SIG-M5 (cell line): ENCODE measurements at places on chromosomes 7 and 10.

- DNase-seq, result no peak
Observed at GRCh38 chr7:70193514-70193913, 595.2 kb downstream of the AUTS2 start.

DNA sequence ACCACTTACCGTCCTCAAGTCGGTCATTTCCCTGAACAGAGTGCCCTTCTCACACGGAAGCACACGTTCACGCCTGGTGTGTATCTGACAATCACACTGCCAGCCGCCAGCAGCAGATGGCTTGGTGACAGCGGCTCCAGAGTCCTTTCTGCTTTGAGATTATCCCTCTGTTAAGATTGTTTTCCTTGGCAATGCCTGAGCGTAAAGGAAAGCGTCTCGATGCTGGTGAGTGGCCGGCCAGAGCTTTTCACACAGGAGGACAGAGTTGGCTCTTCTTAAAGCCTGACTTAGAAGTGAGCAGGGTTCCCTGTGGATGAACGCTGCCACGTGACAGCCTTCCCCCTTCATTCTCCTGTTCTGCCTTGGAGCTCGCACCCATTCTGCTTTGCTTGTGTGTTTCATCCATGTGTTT lies 22.1 kb upstream of the PRKAR1B start:
- no peak for DNase-seq

DNA sequence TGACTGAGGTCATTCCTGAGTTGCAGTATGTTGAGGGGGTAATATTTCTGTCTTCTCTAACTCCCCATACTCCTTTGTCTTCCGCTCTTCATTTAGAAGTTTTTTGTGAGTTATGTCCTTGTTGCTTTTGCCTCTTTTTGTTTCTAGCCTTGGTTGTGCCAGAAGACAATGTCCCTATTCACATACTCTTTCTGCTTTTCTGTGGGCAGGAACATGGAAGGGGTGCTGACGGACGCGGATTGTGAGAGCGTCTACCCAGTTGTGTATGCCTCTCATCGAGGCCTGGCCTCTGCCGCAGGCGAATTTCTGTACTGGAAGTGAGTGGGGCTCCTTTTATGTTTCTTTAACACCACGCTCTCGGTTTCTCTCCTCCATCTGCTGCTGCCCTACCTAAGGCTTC lies 20.5 kb downstream of the STAG3 start:
- no peak for DNase-seq

DNA sequence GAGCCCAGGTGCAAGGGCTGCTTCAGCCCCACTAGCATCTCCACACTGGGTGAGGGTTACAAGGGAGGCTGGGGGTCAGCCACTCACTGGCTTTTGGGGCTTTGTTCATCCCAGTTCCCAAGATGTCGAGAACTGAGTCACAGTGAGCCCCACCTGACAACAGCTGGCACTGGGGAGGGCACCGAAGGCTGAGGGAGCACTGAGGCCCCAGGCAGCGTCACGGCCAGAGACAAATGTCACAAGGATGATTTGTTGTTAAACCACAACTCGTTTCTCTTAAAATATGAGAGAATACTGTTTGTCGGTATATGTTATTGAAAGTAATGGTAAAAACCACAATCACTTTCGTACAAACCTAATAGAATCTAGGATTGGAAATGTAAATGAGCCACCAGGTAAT lies 219.9 kb downstream of the CELF2 start:
- no peak for DNase-seq

GRCh38 chr10:46555713-46556514 lies 544 bp downstream of the GPRIN2 start:
- DNase-seq, result no peak

GRCh38 chr10:8187171-8187666 lies 132.7 kb downstream of the GATA3 start:
- no peak for DNase-seq

DNA sequence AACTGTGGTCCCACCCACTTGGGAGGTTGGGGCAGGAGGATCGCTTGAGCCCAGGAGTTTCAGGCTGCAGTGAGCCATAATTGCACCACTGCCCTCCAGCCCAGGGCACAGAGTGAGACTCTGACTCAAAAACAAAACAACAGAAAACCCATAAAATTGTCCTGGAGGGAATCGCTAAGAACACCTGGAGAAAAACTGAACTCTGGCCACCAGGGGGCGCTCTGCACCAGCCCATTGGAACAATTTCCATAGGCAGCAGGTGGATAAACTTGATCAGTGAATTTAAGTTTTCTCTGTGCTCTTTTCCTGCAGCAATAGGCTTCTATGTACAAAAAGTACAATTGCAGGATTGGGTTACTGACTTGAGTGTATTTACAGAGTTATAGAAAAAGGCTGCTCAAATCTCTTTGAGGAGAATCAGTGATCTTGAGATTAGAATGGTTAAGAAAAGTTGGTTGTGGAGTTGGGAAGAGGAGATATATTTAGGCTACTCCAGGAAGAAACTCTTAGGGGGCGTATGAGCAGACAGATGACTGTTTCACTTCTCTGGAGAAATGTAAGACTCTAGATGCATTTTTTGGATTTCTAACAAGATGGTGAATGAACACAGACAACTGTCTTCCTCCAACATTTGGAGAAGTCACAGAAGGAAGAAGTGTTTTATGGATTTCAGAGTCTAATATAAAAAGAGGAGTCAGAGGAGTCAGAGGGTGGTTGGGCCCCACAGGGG lies 274.9 kb upstream of the GALNT17 start:
- no peak for DNase-seq

DNA sequence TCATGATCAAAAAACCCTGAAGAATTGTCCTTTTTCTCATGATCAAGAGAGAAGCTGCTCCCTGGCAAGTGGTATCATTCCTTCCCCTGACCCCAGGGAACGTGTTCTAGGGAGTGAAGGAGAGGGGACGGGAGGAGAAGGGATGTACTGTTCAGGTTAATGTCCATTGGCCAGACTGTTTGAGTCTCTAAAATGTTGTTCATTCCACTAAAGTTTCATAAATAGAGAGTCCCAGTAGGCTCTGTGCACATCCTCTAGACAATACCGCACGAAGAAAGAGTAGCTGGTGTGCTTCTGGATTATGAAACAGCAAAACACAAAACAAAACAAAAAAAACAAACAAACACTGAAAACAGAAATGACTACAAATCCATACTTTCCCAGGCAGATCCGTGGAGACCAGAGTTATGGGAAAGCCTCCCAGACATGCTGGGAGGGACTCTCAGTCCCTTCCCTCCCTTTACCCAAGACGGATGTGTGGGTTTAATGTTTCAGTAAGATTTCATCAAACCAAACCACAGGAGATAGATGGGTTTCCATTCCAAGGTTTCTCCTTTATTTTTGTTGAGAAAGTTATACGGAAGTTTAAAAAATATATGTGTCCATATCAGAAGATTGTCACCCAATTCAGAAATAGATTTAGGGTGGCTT lies 66.5 kb upstream of the TNS3 start:
- no peak for DNase-seq

DNA sequence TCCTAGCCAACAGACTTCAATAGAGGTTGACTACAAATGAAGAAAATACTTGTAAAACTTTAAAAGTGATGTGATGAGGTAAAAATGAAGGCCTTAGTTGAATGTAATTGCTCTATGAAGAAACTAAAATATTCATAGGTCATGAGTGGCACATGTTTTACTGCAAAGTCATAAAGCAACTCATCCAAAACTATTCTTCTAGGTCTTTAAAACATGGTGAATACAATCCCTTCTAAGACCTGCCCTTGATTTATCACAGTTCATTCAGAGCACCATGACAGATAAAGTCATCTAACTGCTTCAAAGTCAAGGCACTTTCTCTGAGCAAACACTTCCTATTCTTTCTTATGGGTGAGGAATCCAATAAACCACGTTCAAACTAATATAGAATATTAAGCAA lies 713.5 kb downstream of the SORCS1 start:
- DNase-seq, result no peak

GRCh38 chr10:72044417-72045041 lies 43.8 kb downstream of the SPOCK2 start:
- DNase-seq, result no peak

DNA sequence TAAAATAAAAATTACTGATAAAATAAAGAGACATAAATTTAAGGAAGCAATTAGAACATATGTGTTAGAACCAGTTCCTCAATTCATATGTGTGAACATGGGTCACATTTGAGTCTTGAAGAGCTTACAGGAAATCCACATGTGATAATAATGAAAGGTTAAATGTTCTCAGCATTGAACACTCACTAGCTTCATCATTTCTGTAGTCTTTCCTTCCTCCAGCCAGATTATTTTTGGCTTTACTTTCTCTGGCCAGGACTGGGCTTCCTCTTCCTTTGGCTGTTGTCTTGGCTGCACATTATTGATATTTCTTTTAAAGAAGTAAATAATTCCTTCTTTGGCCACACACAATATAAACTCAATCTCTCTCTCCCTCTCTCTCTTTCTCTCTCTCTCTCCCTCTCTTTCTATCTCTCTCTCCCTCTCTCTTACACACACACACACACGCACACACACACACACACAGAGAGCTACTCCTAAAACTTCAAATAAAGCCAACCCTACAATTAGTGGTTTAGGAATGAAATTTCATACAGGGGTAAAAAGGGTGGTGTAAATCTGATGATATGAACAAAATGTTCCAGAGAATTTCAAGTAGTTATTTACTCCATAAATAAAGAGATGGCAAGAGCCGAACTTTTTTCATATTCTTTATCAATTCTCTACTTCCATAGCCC lies 171.2 kb downstream of the REEP3 start:
- DNase-seq, result no peak

GRCh38 chr10:133154996-133155778 lies 4.8 kb upstream of the KNDC1 start:
- DNase-seq, result no peak

DNA sequence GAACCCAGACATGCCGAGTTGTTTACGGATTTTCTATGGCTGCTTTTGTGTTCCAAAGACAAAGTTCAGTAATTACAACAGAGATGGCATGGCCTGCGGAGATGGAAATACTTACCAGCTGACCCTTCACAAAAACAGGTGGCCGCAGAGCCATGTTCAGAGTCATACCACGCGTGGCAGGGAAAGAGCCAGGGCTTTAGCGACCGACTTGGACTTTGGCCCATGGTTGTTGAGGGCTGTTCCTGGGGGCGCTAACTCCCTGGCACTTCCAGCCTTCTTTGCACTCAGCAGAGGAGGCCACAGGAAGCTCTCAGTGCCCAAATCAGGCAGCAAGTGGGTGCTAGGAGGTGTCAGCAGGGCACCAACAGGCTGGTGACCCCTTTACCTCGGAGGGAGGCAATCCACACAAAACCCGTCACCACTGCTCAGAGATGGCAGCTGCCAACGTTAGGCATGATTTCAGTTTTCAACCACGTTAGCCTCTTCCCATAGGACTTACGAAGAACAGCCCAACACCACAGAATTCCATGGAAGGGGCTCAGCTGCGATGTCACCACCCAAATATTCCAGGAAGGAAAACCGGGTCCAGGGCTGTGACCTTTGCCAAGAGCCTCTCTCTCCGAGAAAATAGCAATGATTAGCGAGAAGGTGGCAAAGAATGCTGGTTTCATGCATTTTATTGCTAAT lies 21.4 kb upstream of the CNPY1 start:
- DNase-seq, result no peak

- DNase-seq, result no peak
Observed at GRCh38 chr7:17105701-17106100, 192.8 kb upstream of the AHR start.

DNA sequence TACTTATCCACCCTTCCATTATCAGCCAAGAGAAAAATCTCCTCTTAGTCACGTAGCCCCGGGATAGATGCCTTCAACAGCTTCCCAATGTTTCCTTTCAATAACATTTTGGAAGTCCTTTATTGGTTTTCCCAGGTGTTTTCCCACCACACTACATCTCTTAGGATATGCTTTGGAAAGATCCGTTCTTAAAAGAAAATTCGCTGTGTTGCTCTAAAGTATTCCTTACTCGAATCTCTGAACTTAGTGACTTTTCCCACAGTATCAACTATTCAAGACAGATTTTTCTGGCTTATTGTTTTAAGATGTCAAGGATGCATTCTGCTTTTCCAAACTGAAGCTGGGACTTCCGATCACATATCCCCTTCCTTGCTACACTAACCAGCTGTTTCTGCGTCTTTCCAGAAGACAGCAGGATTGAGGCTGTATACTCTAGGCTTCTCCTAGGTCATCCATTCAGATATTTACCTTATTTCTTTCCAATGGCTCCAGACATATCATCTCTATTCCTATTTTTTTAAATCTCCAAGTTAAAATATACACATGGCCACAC lies 36.5 kb upstream of the SVIL start:
- DNase-seq, result no peak

DNA sequence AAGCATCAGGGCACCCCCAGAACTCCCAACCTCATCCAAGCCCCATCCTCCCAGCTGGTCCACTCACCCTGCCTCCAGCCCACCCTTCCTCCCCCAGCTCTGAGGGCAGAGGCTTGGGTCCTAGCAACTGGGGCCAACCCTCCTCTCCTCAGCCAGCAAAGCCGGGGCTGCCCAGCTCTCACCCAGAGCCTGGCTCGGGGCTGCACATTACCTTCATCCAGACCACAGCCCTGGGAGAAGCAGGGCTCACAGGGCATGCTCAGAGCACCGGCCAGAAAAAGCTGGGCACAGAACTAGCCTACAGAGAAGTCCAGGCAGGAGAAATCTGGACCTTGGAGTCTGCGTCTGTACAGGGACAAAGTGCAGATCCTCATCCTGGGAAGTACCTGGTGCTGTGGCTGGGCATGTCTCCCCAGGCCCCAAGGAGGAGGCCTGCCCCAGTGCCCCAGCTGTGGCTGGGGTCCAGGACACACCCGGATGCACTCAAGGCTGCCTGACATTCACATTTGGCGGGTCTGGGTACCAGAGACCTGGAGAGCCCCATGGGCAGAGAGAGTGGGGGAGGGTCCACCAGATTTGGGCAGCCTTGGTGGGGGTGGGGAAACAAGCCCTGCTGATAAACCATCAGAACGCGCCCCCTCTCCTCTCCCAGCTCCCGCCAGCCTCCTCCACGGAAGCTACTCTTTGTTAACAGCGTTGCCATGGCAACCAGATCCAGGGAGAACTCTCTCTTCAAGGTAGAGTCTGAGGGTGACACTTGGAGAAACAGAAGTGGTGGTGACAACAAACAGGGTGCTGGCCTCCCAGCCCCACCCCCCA lies 5.1 kb downstream of the RASGEF1A start:
- DNase-seq, result no peak

- no peak for DNase-seq
Observed at GRCh38 chr10:25441270-25441669, 266.5 kb downstream of the GPR158 start.

DNA sequence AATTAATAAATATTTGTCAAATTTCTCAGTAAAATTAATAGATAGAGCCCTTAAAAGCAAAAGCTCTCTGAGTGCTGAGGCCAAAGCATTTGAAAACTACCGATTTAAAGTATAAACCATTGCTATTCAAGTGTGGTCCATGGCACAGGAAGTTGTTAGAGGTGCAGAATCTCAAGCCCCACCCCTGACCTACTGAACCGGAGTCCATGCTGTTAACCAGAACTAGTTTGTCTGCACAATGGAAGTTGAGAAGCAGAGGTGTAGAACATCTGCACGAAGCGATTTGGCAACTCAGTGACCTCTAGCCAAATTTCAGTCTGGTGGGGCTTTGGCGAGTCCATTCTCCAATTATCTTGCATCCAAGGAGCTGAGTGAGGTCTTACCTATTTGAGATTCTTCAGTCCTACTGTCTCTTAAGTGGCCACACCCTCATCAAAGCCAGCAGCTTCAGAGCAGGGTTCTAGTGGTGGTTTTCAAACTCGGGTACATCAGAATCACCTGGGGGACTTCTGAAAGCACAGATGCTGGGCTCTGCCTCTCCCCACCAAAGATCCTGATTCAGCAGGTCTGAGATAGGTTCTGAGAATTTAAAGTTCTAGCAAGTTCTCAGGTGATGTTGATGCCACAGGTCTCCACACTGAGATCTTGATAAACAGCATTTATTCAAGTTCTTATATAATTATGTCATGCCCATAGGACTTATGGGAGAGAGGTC lies 96.8 kb upstream of the SAMD8 start:
- DNase-seq, result no peak
